Esophagus squamous epithelium (tissue), 5 donors: ENCODE measurements at places on chromosomes 7 and 10.

GRCh38 chr7:143519411-143520131, 41.9 kb downstream of the TAS2R41 start:
- no peak for DNase-seq

GRCh38 chr10:133088179-133088955, 643 bp downstream of the ADGRA1 start:
- no peak for DNase-seq

DNA sequence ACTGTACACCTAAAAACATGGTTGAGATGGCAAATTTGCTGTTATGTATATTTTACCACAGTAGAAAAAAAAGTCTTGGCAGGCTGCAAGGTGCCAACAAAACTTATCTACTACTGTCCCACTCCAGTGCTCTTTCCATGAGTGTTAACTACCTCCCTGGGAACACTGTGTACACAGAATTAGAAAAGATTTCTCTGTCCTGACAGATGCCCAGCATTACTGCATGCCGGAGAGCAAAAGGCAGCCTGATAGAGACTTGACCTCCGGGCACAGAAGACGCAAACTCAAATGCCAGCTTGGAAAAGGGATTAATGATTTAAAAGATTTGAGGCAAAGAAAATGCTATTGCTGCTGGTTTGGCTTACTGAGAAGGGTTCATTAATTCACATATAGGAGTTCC, 228.8 kb downstream of the TMEM178B start:
- DNase-seq, result no peak

GRCh38 chr7:20219446-20220292, 2.5 kb upstream of the MACC1 start:
- DNase-seq, result peak; percentile 48

DNA sequence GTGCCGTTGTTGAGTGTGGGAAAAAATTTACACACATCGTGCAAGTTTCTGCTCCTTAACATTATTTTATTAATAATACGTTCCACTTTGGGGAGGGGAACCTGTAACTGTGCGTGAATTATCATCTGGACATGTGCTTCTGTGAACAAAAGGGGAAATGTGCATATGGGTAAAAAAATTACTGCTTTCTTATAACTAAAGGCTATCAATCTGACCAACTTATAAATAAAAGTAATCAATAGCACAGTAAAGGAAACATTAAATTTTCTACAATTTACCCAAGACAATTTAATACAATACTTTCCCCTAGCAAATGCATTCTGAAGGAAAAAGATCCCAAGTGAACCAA, 4.5 kb downstream of the TWIST1 start:
- no peak for DNase-seq

GRCh38 chr10:52533986-52534385, 219.9 kb downstream of the DKK1 start:
- no peak for DNase-seq

GRCh38 chr10:132095403-132096113, 29.8 kb downstream of the JAKMIP3 start:
- no peak for DNase-seq

- no peak for DNase-seq
Measured at GRCh38 chr7:66315192-66315591, 110.1 kb downstream of the TPST1 start.

DNA sequence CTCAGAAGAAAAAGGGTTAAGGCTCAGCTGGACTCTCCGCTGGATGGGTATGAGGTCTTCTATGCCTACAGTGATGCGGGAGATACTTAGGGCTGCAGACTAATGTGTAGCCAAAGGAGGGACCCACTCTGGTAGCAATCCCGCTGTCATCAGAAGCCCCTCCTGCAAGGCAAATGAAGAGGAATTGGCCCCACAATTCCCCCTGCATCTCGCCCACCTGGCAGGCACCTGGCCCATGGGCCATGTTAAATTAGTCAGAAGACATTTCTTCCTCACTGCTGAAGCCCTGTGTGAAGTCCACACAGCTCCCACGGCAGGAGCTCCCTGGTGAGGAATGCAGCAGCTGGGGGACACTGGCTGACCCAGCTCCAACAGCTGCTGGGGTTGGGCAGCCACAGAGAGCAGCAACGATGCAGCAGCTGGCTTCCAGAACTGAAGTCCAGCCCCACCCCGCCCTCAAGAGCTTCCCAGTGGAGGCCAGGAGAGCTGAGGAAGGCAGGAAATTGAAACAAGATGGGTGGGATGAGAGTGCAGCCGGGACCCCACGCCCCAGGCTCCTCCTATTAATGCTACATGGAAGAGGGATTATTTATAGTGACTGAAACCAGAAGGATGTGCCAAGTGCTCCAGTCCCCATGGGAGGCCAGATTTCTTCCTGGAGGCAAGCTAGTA, 5.5 kb downstream of the VSTM4 start:
- DNase-seq, result no peak

- no peak for DNase-seq
Measured at GRCh38 chr7:4068286-4068685, 613.8 kb upstream of the FOXK1 start.

- DNase-seq, result no peak
Measured at GRCh38 chr7:158560386-158560785, 27.2 kb downstream of the PTPRN2 start.

DNA sequence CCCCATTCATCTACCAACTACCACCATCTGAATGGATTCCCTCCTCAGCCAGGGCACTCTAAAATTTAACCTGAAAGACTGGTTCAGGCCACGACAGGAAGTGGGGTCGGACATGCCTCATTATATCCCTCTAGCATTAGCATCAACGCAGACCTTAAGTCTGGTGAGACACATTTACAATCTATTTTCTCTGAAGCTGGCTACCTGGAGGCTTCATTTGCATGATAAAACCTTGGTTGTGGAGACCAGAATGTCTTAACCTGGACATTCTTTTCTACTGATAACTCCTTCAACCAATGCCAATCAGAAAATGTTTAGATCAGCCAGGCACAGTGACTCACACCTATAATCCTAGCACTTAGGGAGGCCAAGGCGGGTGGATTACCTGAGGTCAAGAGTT, 42.3 kb downstream of the SVOPL start:
- DNase-seq, result no peak

DNA sequence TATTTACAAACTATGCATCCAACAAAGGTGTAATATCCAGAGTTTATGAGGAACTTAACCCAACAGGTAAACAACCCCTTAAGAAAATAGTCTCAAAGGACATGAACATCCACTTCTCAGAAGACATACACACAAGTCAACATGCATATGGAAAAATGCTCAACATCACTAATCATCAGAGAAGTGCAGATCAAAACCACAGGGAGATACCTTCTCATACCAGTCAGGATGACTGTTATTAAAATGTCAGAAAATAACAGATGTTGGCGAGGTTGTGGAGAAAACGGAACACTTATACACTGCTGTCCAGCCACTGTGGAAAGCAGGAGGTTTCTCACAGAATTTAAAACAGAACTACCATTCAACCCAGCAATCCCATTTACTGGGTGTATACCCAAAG, 84.0 kb downstream of the ADD3 start:
- DNase-seq, result no peak

- no peak for DNase-seq
Measured at GRCh38 chr10:7507887-7508726, 97.3 kb upstream of the SFMBT2 start.

GRCh38 chr10:5666841-5667630, 641 bp upstream of the ASB13 start:
- DNase-seq, result no peak

GRCh38 chr7:50915621-50916020, 132.9 kb upstream of the GRB10 start:
- DNase-seq, result no peak

- DNase-seq, result no peak
Measured at GRCh38 chr10:60488111-60488669, 98.5 kb upstream of the ANK3 start.

- DNase-seq, result no peak
Measured at GRCh38 chr7:4849390-4849789, 12.4 kb downstream of the PAPOLB start.

GRCh38 chr10:35413985-35414861, 77.9 kb downstream of the CCNY start:
- DNase-seq, result no peak

- DNase-seq, result no peak
Measured at GRCh38 chr10:77163670-77164348, 473.8 kb downstream of the KCNMA1 start.

DNA sequence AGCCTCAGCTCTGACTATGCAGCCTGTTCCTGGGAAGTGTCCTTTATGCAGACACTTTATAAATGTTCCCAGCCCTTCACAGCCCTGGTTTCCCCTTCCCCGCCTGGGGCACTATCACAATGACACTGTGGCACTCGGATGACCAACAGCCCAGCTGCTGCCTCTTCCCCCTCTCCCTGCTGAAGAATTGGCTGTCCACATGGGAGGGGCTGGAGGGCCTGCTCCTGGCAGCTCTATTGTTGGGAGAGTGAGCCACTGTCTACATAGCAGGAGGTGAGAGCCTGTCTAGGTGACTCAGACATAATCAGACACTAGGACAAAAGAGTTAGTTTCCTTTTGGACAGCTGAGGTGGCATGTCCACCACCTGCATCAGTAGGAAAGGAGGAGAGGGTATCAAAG, 437.5 kb downstream of the PLXNA4 start:
- DNase-seq, result no peak

- DNase-seq, result no peak
Measured at GRCh38 chr7:92836489-92836999, at the start of gene CDK6. Gene CDK6, minus strand, starts transcription at chr7:92836573. Its CDS starts 3,250 bp downstream, at chr7:92833323.

DNA sequence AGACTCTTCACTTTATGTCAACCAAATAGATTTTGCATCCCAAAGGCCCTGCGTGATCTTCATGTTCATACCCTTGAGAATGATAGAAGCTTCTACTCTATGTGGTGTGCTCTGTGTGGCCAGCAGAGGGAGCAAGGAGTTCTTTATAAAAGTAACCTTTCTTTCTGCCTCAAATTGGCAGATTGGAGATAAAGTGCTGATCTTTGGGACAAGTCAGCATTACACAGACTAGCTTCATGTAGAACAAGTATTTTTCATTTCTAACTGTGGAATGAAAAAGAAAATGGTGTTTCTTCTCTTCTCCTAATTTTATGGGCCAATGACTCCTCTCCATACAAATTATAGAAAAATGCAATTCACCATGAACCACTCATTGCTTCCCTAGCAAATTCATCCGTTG, 1214.1 kb downstream of the SORCS1 start:
- no peak for DNase-seq

DNA sequence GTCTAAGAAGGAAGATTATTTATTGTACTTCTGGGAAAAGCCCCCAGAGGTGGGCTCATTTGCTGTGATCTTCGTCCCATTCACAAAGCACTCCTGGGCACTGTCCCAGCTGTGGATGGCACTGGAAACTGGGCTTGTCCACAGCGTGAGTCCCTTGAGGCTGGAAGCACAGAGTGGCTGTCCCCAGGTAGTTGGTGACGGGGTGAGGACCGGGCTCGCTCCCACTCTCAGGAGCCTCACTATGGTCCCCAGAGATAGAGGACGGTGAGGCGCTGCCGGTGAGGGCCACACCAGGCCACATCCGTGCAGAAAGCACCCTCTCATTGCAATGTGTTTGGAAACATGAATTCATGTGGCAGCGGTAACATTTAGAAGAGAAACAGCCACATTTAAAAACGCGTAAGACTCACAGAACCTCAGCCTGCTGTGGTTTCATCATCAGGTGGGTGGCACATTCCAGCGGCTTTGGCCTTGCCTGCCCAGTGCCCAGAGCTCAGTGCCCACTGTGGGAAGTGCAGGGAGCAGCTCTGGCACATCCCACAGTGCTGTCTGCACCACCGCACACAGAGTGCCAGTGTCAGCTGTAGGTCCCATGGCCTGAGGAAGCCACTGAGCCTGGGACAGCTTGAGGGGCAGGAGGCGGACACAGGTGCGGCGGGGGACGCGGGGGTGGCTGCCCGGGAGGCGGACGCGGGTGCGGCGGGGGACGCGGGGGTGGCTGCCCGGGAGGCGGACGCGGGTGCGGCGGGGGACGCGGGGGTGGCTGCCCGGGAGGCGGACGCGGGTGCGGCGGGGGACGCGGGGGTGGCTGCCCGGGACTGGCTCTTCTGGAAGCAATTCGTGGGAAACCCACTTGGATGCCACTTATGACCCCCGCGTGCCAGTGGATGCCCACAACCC, 449.8 kb downstream of the DNAJB6 start:
- no peak for DNase-seq

DNA sequence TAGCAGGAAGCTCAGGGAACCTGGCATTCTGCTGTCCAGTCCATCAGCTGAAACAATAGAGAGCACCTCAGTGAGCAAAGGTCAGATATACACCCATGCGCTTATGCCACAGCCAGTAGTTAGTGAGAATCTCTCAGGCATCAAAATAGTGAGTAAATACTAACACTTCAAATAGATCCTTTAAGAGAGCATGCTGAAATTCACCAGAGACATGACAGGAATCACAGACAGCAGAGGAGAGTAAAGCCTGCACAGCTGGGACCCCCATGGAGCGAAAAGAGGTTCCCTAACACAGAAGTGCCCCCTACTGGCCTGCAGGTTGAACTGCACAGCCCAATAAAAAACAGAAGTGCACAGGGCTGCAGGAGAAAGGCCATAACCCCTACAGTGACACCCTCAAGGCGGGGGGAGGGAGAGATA, 57.6 kb upstream of the ANTXRL start:
- no peak for DNase-seq

DNA sequence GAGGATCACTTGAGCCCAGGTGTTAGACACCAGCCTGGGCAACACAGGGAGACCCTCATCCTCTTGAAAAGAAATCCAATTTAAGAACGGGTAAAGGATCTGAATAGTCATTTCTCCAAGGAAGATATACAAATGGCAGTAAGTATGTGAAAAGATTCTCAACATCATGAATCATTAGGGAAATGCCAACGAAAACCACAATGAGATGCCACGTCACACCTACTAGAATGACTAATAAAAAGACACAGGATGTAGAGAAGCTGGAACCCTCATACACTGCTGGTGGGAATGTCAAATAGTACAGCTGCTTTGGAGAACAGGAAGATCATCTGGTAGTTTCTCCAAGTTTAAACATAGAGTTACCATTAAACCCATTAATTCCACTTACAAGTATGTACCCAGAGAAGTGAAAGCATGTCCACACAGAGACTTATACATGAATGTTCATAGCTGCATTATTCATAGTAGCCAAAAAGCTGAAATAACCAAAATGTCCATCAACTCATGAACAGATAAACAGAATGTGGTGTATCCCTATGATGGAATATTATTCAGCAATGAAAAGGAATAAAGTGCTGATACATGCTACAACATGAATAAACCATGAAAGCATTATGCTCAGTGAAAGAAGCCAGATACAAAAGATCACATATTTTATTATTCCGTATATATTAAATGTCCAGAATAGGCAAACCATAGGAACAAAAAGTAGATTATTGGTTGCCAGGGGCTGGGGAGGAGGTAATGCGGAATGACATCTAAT, 13.1 kb upstream of the ZMIZ2 start:
- no peak for DNase-seq

DNA sequence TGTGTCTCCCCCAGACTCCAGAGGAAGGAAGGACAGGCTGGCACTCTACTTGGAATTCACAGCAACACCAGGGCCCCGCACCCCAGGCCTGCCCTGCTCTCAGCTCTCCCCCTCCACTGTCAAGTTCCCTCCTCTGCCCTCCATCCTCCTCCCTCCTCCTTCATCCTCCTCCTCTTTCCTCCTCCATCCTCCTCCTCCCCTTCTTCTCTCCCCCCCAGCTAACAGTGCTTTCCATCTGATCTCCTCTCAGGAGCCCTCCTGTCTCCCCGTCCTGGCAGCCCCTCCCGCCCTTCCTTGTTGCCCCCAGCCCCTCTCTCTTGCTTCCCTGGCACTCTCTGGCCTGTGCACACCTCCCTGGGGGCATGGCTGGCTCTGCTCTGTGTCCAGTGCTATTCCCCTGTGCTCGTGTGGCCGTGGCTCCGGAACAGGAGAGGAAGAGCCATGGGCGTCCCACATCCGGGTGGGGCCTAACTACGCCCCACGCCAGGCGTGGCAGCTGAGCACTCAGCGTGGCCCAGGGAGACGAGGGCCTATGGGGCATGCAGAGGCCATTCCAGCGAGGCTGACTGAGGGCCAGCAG, 64.2 kb downstream of the PWWP2B start:
- DNase-seq, result no peak
